ENCODE measurements at places on chromosomes 5 and 9.

- DNase-seq: no peak
Measured at GRCh38 chr5:56011835-56012234, 17.1 kb upstream of the IL6ST start.

GRCh38 chr5:88399561-88399960, 130.9 kb upstream of the TMEM161B start:
- DNase-seq: no peak

DNA sequence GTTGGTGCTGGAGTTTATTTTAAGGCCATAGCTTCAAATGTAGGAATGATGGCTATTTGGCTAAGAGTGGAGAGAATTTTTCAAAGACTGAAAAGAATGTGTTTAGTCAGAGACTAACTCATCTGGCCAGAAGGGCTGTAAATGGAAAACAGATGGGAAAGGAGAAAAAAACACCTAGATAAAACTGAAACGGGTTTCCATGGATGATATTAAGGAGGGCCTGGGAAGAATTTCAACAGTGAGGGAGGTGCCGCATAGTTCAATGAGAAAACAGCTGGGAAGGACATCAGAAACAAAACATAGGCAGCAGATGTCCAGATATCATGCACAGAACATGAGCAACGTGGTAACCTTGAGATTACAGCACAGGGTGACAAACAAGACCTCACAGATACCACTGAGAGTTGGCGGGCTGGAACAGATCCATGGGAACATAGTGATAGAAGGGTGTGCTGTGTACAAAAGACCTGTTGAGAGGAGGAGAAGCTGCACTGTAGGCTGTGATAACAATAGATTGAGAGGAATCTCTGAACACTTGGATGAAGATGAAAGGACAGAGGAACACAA, 31.2 kb upstream of the RAD23B start:
- no peak for DNase-seq

DNA sequence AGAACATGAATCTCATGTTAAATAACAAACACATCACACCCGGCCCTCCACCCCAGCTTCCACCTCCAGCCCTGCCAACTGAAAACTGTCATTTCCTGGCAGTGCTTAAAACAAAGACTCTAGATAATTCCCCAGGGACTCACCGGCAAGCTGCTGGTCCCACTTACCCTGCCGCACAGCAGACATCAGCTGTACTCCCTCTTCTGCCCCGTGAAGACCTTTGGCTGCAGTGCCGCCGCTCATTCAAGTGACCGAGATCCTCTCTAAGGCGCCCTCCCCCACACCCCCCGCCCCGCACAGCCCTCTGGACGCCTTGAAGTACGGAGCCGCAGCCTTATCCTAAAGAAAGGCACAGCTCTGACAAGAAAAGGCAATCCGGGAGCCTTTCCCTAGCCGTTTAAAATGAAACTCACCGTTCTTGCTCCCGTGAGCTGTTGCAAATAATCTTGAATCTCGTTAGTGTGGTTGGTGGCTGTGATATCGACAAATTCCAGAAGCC, 434 bp downstream of the GLRX start:
- peak; percentile 20 for DNase-seq

- DNase-seq: no peak
Measured at GRCh38 chr9:72996114-72996513, 43.3 kb upstream of the ALDH1A1 start.

DNA sequence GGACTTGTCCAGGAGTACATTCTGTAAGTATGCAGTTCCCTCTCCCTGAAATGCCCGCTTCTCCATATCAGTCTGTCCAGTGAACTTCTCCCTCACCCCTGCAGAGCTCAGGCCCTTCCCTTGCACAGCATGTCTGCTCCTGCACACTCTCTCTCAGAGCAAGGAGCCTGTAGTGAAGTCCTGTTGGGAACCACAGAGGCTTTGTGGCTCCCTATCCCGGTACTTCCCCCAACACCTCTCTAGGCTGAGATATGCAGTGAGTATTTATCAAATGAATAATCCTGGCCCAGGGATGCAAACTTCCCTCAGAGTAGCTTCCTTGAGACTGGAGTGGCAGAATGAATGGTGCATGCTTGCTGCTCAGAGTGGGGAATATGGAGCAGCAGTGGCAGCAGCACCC, 48.8 kb downstream of the POC5 start:
- no peak for DNase-seq

GRCh38 chr5:171023508-171023907, 161.7 kb downstream of the RANBP17 start:
- no peak for DNase-seq

GRCh38 chr5:142777099-142777498, 6.9 kb downstream of the ARHGAP26 start:
- DNase-seq: no peak

All from activated gamma-delta T cell treated with Interleukin-2 at 50 U/mL for 16 hours (primary cell).